Fibroblast of skin of scalp (primary cell): ENCODE measurements at places on chromosomes 2 and 18.

GRCh38 chr2:138059487-138060300, 95.4 kb downstream of the HNMT start:
- peak; percentile 37 for DNase-seq

DNA sequence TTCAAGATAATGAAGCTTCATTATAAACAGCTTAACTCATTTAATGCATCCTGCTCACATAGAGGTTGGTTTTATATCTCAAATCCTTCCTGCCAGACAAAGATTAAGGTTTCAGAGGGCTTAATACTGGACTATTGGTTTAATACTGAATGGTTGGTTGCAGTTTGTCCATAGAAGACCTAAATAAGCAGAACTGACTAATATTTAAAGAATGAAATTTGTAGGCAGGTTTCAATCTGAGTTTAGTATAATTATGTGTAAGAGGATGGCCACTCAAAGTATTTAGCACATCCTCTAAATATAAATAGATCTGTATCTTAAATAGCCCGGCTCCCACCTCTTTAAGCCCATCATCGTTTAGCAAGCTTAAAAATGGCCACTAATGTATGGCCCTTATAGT, 92.5 kb downstream of the EPB41L5 start:
- no peak for DNase-seq

GRCh38 chr18:55453186-55453585, 134.8 kb downstream of the TCF4 start:
- DNase-seq: no peak

- DNase-seq: no peak
Observed at GRCh38 chr18:378079-378478, 110.2 kb upstream of the THOC1 start.

DNA sequence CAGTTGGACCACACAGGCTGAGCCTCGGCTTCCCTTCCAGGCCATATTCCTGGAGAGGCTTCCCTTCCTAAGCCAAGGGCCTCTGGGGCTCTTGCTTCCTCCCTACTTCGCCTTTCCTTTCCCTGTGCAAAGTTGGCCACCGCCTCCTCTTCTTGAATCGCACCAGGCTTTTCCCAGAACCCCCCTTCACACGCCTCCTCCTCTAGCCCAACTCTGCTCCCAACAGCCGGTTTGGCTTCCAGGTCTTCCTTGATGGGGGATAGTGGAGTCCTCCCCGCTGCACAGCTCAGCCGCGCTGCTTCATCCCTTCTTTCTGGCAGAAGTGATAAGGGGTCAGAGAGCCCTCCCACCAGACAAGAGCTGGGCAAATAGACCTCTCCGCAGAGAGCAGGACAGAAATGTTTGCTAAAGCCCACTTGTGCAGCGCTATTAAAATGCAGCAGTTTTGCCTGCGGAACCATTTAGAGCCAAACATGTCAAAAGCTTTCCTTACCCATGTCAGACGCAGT, 56.4 kb downstream of the SNORC start:
- no peak for DNase-seq

- peak; percentile 26 for DNase-seq
Observed at GRCh38 chr2:27489118-27489497, 435 bp downstream of the IFT172 start.

DNA sequence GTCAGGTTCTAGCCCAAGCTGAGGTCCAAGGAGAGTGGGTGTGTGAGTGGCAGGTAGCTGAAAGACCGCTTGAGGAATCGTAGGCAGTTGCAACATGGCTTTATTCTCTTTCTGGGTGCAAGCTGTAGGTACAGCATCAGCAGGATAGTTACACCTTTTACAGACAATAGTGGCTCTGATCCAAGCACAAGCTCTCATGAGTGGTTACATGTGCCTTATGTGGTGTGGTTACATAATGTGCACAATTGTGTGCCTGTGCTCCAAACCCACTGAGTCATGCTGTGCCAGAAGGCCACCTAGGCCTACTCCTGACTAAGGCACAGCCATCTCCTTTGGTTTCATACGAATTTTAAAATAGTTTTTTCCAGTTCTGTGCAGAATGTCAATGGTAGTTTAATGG, 227.6 kb downstream of the SATB2 start:
- DNase-seq: no peak

GRCh38 chr2:89767572-89768435, 1076.3 kb downstream of the RPIA start:
- no peak for DNase-seq

DNA sequence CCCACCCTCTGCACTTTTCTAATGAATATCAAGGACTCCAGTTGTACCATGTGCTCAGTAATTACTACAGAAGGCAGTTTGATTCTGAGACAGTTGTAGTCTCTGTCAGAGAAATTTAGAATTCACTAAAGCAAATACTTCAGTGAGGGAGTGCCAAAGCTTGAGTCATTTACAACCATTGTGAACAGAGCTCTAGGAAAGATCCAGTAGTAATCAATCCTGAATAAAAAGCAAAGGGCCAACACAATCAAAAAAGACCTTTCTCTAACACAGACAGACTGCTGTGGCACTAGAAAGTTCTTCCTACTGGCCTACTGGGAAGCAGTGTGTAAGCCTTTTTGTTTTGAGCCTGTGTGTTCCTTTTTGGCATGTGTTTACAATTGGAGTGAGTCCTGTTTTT, 135.6 kb upstream of the UNC80 start:
- no peak for DNase-seq

DNA sequence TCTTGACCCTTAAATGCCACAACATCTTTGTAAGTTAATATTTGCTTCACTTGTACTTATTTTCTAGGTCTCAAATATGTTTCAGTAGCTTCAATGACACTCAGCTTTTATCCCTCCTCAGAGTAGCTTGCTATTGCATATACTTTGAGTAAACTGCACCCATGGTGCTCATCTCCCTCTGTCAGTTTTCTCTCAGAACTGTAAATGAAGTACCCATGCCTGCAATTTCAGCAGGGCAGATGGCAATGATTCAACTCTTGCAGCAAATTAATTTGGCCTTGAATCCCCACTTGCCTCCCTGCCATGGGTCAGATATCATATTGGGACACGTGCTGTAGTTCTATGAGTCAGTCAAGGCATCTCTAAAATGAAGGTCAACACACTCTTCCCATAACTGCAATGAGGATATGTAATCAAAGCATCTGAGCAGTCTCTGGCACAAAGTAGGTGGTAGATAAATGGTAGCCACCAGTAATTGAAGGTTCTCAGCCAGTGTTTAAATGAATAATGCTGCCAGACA, 225.8 kb downstream of the PIEZO2 start:
- DNase-seq: peak; percentile 41

DNA sequence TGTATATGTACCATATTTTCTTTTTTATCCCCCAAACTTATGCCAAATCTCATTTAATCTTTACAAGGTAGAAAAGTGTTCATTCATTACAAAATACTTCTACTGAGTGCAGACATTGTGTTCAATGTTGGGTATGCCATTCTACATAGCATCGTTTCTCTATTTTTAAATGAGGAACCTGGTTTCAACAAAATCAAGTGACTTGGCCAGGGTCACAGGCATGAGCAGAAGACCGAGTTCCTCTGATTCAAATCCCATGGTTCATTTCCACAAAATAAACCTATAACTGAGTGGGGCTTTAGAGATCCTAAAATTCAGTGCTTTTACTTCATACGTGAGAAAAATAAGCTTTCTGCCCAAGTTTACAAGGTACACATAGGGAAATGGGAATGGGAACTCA, 81.4 kb upstream of the RASGRP3 start:
- no peak for DNase-seq
